ENCODE measurements at places on chromosomes 16 and 17.

GRCh38 chr17:75490953-75491649, 24.2 kb downstream of the CASKIN2 start:
- DNase-seq, result no peak

GRCh38 chr16:19254611-19255010, 30.9 kb upstream of the CLEC19A start:
- no peak for DNase-seq

- DNase-seq, result no peak
Measured at GRCh38 chr17:77498091-77498741, 357.4 kb downstream of the SEC14L1 start.

DNA sequence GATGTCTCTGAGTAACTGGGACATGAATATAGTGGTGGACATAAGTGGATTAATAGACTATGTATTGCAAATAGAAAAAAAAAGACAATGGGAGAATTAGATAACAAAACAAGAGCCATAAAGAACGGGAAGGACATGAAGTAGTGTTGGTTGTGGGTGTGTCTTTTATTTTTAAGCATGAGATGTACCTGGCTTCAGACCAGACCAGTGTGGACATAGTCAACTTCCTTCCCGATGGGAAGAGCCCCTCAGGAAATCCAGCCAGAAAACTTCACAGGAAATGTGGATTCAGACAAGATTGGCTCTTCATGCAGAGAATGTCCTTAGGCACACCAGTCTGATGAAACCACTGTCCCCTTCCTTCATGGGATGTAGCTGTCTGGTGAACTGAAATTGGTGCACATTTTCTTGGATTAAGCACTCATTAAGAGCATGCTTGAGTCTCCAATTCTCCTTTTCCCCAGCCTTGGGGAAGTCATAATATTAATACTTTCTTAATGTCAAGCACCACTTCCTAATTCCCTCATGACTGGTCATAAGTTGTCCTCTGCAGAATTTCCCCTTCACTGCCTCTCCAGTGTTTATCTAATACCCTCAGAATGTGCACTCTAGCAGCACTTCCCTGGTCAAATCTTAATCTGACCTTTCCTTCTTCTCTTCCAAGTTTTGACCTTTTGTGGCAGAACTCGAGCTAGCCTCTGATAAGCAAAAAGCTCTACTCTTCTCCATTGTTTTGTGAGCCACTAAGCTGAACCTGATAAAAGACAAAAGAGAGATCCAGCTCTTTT, 350.6 kb upstream of the MAF start:
- DNase-seq, result no peak

GRCh38 chr16:48627148-48627547, 17.2 kb upstream of the N4BP1 start:
- DNase-seq, result no peak
